ENCODE measurements at places on chromosomes 7 and 10. TPM values are rescaled to one million over a fixed set of nuclear protein-coding genes. Genes with fewer than 3 reads are reported as not detected.

DNA sequence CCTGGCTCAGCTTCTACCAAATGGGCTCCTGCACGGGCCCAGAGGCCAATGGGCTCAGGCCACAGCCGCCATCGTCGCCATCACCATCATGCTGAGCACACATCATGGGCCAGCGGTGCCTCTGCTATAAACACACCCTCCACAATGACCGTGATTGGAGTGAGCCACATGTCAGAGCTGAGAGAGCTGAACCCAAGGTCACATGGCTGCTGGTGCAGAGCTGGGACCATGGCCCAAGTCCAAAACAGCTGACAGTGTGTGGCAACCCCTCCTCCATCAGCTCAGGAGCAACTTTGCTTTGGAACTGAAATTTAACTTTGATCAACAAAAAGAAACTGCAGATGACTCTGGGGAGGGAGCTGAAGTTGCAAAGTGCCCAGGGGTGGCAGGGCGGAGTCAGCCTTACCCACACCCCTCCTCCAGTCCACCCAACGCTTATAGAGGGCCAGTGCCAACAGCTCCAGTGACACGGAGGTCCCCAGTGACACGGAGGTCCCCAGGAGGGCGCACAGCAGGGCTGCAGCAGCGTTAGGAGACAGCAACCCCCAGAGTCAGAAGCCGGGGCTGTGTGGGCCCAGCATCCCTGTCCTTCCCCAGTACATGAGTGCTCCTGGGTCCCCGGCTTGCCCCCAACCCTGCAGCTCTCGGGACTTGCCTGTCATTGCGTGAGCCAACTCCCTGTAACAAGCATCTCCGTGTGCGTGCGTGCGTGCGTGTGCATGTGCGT lies 249.6 kb downstream of the ELFN1 start:
- DNase-seq: no peak

GRCh38 chr7:66183700-66184099 lies 21.4 kb upstream of the TPST1 start:
- DNase-seq: no peak

DNA sequence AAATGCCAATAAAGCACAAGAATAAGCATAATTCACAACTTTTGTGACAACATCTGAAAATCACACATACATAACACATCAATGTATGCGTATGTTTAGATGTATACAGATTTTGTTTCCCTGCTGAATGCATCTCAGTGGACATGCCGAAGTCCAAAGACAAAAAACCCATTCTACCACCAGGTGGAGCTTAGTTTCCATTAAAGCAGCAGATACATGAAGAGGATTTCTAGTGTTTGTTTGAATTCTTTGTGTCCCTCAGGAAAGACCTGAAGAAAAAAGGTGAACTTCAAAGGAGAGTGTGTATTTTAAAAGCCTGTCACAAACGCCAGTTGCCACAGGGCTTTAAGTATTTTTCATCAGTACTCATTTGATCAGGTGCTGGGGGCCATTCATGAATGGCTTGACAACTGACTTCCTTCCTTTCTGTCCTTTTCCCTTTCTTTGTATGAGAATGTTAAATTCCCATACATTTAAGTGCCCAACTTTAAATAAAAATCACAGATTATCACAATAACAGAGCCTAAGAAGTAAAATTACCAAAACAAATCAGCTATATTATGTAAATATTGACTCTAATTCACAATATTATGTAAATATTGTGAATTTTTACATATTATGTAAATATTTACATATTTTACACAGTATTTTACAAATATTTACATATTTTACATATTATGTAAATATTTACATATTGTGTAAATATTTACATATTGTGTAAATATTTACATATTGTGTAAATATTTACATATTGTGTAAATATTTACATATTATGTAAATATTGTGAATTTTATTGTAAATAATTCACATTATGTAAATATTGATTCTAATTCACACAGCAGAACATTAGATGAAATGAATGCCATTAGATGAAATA lies 343.0 kb downstream of the CRPPA start:
- DNase-seq: peak; percentile 72

DNA sequence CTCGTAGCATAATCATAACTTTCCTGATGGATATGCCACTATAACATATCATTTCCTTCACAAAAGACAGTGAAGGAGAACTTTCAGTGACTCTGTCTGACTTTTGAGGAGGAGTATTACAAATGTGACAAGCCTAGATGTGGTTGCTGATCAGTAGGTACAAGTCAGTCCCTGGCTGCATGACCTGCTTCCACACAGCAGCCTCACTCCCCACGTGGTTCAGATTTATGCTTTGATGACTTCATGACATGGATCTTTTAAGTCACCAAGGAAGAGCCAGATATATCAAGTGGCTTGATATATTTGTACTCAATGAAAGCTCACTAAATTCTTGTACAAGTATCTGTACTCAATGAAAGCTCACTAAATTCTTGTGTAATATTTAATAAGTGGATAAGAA lies 50.9 kb upstream of the MKLN1 start:
- DNase-seq: no peak

The SLC13A1 gene
- total RNA-seq: not detected
